Right renal cortex interstitium (tissue), 3 donors: ENCODE measurements at places on chromosomes 4 and X. TPM values are rescaled to one million over a fixed set of nuclear protein-coding genes. Genes with fewer than 3 reads are reported as not detected.

Gene NMU
- 10.7 TPM for polyA plus RNA-seq

Gene SMAD1
- 68.1 TPM for polyA plus RNA-seq

Gene ADH1C
- polyA plus RNA-seq: 147 TPM

Gene ZCCHC18
- 4.2 TPM for polyA plus RNA-seq

Gene ADGRG4
- not detected for polyA plus RNA-seq

Gene SHROOM3
- 34.9 TPM for polyA plus RNA-seq

Gene TMSB4X
- 3,217 TPM for polyA plus RNA-seq

Gene NR3C2
- polyA plus RNA-seq: 17.6 TPM

Gene MAGEA3
- not detected for polyA plus RNA-seq

Gene AWAT2
- polyA plus RNA-seq: not detected

Gene PIR
- polyA plus RNA-seq: 5.9 TPM

Gene UCHL1
- polyA plus RNA-seq: 118 TPM

Gene SLC9B1
- polyA plus RNA-seq: 2.8 TPM

Gene ABCG2
- 8.3 TPM for polyA plus RNA-seq

Gene TRMT10A
- polyA plus RNA-seq: 16.2 TPM

Gene DCAF8L2
- polyA plus RNA-seq: not detected

Gene TCEAL3
- polyA plus RNA-seq: 35.3 TPM

Gene TBC1D14
- 62.6 TPM for polyA plus RNA-seq

Gene DCAF4L1
- 0.25 TPM for polyA plus RNA-seq

Gene LDB2
- 111 TPM for polyA plus RNA-seq

Gene PPP2R2C
- 0.62 TPM for polyA plus RNA-seq
